ENCODE measurements at places on chromosomes 7 and 10.

- DNase-seq, result no peak
Measured at GRCh38 chr7:75650681-75651080, 88.1 kb downstream of the HIP1 start.

DNA sequence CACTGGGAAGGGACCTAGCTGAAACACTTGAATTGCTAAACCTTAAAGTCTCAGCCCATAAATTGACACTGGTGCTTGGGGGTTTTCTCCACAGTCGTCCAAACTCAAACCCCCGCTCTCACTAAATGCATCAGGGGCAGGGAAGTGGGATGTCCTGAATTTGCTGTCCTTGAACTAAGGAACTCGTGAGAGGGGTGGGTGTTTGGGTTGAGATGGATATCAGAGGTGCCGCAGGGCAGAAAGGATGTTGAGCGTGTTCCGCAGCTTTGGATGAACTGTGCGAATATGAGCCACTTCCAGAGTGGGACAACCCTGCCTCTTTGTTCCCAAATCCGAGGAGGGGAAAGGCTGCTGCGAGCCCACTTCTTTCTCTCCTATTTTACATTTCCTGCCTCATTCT is 90.3 kb upstream of the LYZL2 start:
- DNase-seq, result no peak

DNA sequence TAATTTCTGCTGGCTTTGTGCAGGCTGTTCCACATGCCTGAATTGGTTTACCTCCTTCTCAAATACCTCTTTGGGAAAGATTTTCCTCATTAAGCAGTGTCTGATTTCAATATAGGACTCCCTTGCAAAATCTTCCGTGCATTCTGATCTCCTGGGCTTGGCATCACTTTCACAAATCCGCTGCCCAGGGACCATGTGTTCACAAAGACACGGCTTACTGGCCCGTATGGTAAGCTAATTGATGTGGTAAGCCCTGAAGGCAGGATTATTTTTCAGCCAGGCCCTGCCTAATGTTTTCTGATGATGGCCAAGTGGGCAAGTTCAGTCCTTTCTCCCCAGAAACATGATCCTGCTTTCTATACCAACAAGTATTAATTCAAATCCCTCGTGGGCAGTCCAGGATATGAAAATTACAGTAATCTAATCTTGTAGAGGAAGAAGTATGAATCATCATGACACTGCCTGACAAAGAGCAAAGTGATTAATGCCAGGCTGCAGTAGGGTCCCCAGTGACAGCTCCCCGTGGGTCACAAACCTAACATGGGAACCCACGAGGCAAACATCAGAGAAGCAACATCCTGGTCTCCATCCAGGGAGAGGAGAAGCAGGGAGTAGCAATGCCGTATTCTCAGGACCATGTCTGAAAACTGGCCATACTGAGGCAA is 11.6 kb upstream of the SVIL start:
- peak; percentile 82 for DNase-seq

DNA sequence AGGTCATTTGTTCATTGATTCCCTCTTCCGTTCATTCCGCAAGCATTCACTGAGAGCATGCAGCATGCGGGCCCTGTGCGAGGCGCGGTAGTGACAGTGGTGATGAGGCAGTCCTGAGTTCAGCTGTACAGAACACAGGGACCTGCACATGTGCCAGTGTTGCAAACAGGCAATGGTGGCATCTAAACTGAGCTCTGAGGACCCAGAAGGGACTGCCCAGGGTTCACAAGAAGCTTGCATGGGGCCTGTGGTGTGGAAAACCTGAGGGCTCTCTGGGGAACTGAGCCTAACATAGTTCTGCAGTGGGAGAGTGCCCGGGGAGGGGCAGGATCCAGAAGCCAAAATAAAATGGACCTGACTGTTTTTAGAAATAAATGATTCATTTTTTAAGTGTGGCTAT is 13.2 kb downstream of the ZNF488 start:
- no peak for DNase-seq

- no peak for DNase-seq
Measured at GRCh38 chr10:22710139-22710745, 4.1 kb downstream of the PIP4K2A start.

DNA sequence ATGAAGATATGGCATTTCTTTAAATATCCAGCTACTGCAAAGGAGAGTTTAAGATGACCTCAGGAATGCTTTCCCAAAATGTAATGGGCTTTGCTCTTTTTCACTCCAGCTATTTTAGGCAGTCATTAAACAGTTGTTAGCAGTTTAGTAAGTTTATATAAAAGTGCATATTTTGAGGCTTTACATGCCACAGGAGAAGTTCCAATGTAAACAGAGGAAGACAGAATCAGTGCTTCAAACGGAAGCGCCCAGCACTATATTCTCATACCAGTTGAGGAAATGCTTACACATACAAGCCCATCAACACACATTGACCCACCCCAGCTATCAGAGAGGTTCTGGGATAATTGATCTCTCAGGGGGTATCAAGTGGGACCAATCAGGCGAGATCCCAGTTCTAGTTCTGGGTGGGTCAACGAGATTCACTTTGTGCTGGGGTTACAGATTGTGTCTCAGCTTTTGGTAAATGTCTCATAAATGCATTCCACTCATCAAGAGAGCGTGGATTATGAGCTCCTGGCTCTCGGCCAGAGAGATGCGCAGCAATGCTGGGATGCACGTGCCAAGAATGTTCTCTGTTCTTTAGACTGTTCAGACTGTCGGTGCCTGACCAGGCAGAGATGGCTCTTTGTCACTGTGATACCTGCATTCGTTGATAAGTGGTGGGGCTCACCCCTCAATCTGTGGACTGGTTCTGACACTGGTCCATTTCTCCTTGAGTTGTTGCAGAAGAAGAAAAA is 55.0 kb downstream of the CACNB2 start:
- no peak for DNase-seq
